Stimulated activated CD4-positive, alpha-beta T cell treated with anti-CD3 and anti-CD28 coated beads, Interleukin-1b, Interleukin-23, amount 100 ng/mL, for 4 hours (primary cell): ENCODE measurements at places on chromosomes 11 and 22.

DNA sequence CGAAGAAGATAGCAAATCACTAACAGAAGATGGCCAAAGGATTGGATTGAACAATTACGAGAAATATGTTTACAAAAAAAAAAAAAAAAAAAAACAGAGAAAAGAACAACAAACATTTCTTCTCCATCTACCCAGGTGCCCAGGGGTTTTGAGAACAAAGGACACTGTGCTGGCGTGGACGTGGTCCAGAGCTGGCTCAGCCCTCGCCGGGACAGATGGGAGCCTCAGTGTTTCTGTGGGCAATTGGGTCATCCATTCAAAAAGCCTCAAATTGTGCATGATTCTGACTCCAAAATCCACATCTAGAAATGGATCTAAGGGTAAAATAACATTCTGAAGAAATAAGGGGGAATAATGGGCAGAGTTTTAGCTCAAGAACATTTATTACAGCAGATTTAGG is 63.1 kb downstream of the DHCR7 start:
- DNase-seq, result no peak

DNA sequence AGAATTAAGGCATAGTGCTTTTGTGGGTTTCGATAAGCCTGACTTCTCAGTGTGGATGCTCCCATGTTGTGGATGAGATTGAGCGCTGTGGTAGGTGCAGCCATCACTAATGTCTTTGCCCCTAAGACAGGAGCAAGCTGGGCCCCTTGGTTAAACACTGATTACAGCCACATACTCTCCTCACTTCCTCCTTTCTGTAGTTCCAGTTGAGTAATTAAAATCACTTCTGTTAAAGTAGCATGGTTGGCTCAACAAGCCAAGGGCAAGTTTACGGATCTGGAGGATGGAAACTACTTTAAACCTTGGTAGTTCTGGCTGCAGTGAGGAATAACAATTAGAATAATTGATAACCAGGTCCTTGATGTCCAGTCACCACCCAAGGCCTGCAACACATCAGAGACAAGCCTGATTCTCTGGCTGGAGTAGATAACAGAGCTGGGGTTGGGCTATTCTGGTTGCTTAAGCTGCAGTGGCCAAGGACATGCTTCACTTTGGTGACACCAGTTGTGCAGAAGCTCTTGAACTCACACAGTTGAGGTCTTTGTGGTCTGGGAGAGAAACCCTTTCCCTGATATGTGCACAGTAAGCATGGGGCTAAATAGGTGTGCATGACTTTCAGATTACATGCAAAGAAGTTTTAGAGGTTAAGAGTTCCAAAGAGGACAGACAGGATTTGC is 81.3 kb downstream of the KIRREL3 start:
- DNase-seq, result no peak

GRCh38 chr22:36367066-36367465 is 20.7 kb downstream of the MYH9 start:
- no peak for DNase-seq

DNA sequence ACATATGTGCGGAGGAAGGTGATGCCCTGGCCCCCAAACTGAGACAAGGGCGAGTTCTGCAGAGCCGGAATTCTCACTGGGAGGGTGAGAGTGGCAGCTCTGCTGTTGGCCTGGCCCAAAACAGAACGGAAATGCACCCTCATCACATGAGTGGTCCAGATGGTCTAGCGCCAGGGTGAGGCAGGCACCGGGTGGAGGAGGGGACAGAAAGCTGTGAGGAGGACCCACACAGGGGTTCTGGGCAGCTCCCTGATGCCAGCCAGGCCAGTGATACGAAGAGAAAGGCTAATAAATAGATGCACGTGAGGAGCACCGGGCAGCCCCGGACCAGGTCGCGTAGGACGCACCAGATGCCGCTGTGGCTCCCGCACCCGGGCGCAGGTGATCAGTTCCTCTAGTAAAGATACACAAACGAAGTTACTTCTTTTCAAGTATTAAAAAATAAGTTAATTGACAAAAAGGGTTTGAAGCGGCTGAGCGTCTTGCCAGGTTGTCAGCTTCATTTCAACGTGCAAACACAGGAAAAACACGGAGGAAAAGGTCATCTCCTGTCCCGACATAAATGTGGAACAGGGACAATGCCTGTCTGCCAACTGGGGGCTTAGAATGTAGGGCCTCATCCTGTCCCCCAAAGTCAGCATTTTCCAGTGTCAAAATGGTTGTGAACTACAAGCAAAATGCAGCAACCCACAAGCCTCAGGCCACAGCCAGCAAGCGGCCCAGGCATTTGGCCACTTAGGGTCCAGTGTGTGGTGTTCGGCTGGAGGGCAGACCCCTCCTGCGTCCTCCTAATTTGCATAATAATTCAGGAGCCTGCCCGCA is 15.3 kb upstream of the BID start:
- no peak for DNase-seq
